ENCODE measurements at places on chromosomes 7 and 10.

GRCh38 chr7:132828502-132828901 lies 252.2 kb upstream of the PLXNA4 start:
- DNase-seq, result no peak

DNA sequence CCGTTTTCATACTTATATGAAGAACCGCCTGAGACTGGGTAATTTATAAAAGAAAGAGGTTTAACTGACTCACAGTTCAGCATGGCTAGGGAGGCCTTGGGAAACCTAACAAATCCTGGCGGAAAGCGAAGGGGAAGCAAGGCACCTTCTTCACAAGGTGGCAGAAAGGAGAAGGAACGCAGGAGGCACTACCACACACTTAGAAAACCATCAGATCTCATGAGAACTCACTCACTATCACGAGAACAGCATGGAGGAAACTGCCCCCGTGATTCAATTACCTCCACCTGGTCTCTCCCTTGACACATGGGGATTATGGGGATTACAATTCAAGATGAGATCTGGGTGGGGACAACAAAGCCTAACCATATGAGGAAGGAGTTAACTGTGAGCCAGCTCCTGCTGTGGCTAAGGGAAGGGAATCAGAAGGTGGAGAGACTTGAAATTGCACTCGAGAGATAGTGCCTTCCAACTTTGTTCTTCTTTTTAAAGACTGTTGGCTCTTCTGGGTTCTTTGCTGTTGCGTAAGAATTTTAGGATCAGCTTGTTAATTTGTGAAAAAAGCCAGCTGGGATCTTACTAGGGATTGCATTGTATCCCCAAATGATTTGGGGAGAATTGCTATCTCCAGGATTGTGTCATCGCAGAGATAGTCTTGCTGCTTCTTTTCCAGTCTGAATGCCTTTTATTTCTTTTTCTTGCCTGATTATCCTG lies 21.0 kb downstream of the OPTN start:
- DNase-seq, result no peak

DNA sequence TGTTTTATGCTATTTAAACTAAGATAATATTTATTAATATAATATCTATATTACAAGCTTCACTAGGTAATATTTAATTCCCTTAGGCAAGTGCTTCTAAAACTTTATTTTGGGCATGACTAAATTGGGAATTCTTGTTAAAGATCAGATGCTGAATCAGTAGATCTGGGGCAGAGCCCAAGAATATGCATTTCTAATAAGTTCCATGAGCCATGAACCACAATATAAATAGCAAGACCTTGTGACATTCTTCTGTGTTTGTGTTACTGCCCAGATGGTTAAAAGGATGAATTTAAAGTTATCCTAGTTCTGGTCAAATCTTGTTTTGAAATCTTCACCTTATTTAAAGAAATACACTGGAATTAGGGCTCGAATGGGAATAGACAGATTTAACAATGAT lies 258.4 kb upstream of the CACNA2D1 start:
- DNase-seq, result no peak

DNA sequence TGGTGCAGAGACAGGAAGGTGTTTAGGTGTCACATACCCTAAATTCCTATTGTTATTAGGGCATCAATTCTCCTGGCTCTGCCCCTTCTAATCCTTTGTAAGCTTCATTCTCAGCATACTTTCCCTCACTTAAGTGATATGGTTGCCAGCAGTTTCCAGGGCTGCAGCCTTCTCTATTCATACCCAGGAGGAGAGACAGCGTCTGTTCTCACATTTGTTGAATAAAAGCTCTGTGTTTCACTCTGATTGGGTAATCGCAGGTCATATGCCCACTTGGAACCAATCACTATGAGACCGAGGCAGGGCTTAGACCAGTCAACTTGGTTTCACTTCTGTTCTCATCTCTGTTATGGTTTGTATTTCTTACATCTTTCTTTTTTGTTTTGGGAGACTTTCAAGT lies 109.6 kb upstream of the MTPN start:
- DNase-seq, result no peak

- peak; percentile 36 for DNase-seq
Measured at GRCh38 chr10:79116801-79117723, 48.3 kb downstream of the ZMIZ1 start.

DNA sequence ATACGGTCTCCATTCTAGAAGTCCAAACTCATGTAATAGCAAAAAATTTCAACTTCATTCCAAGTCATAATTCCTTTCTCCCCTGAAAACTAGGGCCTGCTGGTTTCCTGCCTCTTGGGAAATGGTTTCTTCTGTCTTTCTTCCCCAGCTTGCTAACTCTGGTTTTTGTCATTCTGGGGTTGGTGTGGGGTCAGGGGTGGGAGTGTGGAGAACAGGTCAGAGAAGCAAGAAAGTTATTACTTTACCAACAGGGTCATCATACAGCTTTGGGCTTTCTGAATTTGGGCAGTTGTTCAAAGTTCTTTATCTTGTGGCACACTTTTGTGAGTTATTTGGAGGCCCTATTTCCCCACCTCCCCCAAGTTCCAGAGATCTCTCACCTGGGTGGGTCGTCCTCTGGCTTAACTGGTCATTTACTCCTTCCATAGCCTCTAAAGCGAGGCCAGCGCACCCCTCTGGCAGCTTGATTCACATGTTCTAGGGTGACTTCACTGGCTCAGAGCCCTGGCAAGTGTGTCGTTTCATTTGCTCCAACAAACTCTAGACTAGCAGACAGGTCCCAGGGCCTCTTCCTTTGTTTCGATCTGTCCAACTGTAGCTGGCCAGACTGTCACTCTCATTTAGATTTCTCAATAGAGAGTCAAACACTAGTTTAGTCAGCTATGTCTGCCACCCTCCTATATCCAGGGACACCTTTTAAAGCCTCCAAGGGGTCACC lies 161.2 kb downstream of the JCAD start:
- DNase-seq, result no peak

- no peak for DNase-seq
Measured at GRCh38 chr7:65812281-65812680, 60.6 kb upstream of the VKORC1L1 start.

GRCh38 chr10:111338035-111338434 lies 261.2 kb downstream of the ADRA2A start:
- no peak for DNase-seq

DNA sequence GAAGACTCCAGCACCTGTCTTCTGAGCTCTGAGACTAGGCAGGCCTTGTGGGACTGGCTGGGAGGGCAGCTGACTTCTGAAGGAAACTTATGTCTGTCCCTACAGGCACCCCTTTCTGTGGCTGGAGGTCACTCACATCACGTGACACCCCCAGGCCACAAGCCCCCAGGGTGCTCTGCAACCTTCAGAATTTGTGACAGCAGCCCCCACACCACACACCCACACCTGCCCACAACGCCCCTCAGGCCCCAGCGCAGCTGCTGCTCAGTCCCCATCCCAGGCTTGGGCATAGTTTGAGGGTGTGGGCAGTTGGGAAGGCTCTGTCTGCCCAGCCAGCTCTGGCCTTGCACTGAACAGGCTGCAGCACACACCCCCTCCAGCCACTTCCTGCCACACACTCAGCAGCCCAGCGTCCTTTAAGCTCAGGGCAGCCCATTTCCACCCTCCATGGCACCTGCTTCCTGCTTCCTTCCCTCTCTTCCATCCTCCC lies 80.0 kb upstream of the UNC5B start:
- DNase-seq, result no peak

GRCh38 chr10:63390521-63390920 lies 75.3 kb downstream of the JMJD1C start:
- no peak for DNase-seq

- no peak for DNase-seq
Measured at GRCh38 chr7:4225881-4226523, 456.1 kb upstream of the FOXK1 start.

GRCh38 chr7:25735674-25736242 lies 416.2 kb upstream of the NFE2L3 start:
- no peak for DNase-seq

DNA sequence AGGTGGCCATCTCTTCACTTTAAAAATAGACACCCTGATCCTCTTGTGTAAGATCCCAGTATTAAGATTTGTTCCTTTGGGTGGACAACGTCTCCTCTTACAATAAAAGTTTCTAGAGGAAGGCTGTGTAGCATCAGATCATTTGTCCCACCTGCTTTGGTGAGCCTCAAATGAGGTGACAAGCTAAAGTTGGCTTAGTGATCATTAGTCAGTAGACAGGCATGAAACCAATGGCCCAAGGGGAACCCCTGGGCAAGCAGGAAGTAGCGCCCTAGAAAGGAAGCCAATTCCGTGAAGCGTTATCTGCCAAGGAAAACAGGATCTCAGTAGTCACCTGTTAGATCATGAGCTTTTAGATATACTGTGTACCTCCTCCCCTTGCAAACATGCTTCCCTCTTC lies 66.8 kb downstream of the PCGF5 start:
- no peak for DNase-seq

DNA sequence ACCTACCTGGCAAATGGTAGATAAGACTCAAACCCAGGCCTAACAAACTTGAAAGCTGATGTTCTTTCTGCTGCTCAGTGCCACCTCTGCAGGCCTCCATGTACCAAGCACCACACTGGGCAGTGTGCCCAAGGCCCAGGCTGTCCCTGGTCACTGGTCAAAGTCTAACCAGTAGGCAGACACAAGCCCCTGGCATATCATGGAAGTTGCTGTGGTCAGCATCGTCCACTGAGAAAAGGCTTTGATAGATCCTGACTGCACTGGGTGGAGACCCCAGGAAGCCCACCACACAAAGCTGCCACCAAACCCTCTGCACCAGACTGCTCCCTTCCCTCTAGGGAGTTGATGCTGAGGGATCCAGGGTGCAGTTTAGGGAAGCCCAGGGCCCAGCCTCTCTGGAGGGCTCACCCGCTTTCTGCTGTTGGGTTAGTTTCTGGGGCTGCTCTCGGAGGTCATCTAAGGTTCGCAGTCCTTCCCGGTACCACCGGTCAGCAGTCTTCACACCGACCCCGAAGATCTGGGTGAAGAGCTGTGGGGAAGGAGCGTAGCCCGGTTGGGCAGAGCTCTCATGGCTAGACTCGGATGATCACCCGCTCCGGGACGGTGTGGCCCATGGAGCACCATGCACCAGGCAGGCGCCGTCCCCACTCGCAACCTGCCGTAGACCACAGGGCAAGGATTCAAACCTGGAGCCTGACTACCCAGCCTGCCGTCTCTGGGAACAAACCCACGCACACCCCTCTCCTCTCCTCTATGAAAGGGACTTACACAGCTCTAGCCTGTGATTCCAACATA lies 6.0 kb downstream of the POLM start:
- DNase-seq, result no peak

DNA sequence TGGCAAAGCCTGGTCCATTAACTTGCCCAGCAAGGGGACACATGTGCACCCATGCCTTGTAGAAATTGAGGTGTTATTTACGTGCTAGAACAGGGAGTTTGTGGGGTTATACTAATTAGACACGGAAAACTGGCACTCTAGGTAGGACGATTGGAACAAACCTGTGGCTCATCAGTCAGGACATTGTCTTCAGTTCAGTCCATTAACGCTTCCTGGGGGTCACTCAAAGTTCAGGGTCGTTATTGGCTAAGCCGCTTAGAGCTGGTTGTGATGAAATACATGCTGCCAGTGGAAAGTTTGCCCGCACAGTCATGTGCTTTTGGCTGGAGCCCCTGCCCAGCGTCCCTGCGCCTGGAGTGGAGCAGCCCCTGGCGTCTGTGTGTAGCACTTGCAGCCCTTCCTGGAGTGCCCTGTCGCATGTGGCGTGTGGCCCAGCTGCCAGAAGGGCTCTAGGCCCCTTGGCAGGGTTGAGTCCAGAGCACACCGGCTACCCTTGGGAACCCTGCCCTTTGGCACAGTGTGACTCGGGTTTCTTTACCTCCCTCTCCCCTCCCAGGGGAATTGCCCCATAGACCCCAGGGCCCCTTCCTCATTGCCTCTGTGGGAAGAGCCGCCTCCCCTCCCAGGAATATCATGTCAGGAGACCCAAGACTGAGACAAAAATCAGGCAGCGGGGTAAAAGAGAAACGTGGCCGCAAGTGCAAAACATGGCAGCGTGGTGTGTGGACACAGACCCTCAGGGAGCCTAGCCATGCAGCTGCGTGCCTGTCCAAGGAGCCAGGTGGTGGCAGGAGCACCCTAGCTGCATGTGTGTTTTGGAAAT lies 9.8 kb downstream of the ZNF775 start:
- peak; percentile 78 for DNase-seq

GRCh38 chr10:89490596-89491335 lies 44.6 kb downstream of the SLC16A12 start:
- no peak for DNase-seq

DNA sequence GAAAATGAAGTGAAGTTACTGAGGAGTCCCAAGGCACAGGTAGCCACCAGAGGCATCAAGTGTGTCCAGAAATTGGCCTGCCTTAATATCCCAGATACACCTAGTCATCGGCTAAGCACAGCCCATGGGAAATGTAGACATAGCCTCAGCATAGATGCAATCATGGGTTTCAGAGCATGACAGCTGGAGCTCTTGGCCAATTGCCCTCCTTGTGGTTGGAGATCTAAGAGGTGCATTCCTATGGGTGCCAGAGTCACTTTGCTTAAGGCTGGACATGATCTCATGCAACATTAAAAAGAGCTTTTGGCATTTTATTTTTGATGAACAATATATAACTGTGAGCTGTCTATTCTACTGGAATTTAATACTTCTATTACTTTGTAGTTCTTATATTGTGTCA lies 758.0 kb upstream of the LRRTM3 start:
- no peak for DNase-seq

DNA sequence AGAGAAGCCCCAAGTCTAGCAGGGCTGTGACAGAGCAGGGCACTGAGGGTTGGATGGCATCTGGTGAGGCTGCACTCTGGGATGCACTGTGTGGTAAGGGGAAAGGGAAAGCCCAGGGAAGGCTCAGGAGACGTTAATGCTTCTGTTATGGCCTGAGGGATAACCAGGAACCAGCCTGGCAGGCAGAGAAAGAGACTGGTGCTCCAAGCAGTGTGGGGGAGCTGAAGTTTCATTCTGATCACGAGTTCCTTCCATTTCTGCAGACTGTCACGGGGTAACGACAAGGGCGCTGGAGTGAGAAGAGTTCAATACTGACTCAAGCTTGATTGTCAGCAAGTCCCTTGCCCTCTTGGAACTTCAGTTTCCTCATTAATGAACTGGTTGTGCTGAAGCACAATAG lies 730.9 kb downstream of the GRID1 start:
- no peak for DNase-seq

DNA sequence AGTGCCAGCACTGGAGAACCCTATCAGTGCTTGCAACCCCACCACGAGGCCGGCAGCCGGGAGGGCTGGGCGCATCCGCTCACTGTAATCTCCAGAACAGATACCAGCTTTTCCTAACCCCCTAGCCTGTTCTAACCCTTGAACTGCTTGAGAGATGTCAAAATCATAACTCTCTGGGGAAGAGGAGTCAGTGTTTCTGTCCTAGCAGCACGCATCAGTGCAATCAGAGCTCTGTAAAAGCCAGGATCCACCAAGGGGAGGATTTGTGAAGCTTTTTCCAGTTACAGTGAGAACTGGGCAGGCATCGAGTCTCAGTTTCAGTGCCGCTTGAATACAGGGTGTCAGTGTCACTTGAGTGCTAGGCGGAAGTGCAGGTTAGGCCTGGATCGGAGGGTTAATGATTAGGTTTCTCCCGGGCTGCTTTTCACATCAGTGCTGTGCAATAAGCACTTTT lies 104.5 kb upstream of the INSYN2A start:
- no peak for DNase-seq

Data from CD14-positive monocyte (primary cell).